ENCODE measurements at places on chromosomes 3 and 15.

DNA sequence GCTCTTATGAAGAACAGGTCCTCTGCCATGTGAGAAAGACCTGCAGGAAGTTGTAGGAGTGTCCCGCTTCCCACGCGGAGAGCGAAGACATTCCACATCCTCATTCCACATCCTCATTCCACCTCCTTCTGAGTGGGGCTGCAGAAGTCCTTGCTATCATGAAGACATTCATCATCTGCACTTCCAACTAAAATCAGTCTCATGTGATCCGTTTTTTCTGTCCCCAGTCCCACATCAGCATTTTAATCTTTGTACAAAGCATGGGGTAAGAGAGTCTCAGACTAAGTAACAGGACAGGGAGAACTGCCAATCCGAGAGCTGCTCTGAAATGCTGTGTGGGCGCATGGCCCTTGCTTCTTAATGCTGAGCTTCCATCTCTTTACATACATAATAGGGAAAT, 227.2 kb downstream of the RSRC1 start:
- no peak for DNase-seq

GRCh38 chr15:45084163-45084562, 29.8 kb downstream of the DUOX2 start:
- no peak for DNase-seq

GRCh38 chr3:72494130-72494529, 354.1 kb downstream of the SHQ1 start:
- no peak for DNase-seq

GRCh38 chr3:58899159-58899952, 150.5 kb downstream of the CFAP20DC start:
- DNase-seq = peak; percentile 32

DNA sequence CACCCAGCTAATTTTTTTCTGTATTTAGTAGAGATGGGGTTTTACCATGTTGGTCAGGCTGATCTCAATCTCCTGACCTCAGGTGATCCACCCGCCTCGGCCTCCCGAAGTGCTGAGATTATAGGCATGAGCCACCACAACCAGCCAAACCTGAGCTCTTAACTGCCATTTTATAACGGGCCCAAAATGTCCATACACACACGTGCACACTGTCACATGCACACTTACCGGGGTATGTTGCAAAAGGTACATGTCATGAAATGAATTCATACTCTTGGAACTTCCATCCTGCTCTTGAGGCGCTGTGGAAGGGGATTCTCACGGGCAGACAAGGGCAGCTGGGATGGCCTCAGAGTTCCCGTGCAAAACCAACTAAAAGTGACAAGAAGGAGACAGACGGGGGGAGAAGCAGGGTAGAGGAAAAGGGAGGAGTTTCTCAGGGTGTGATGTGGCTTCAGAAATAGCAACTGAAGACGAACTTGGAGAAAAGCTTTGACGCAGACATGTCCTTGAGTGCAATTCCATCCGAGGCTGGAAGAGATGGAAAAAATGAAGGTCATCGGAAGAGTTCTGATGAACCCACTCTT, 110.9 kb downstream of the BDH1 start:
- no peak for DNase-seq

GRCh38 chr3:117600112-117600511, 890.5 kb downstream of the TUSC7 start:
- DNase-seq = no peak

GRCh38 chr15:75455982-75456531, 4.6 kb upstream of the SIN3A start:
- DNase-seq = peak; percentile 55

DNA sequence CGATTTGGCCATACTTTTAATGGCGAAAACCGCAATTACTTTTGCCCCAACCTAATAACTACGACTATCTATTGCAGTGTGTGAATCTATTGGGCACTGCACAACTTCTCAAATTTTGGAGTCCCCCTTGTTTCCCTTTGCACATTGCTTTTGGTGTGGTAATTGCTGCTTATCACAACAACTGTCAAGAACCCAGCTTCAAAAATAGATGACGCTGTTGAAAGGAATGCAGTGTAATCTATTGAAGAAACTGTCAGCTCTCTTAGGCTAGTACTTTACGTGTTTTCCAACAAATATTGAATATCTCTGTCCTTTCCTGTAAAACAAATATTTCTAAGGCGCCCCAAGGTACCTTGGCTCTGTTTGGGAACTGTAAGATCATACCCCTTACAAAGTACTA, 222.8 kb upstream of the UBE2E2 start:
- no peak for DNase-seq

GRCh38 chr3:23567917-23568316, 237.8 kb upstream of the UBE2E1 start:
- no peak for DNase-seq

- no peak for DNase-seq
These were observed 275.6 kb downstream of the BBX start for GRCh38 chr3:107798381-107798780.

Data from activated T-helper 1 cell treated with anti-CD3 and anti-CD28 coated beads, Interleukin-12 subunit alpha, Interleukin-12 subunit beta, Interleukin-2, Interleukin-4 antibody, amounts not matched to agents 30 ng/mL and 10 ng/mL and 1 ng/mL, durations not matched to agents 14 hours and 24 hours and 36 hours (primary cell).